ENCODE measurements at places on chromosomes 1 and 21. TPM values are rescaled to one million over a fixed set of nuclear protein-coding genes. Genes with fewer than 3 reads are reported as not detected.

FHAD1 gene
- 0.09 TPM for polyA plus RNA-seq

C8B gene
- not detected for polyA plus RNA-seq

RAVER2 gene
- 5.5 TPM for polyA plus RNA-seq

PRRX1 gene
- polyA plus RNA-seq, result 107 TPM

MPZ gene
- 0.71 TPM for polyA plus RNA-seq

TSPEAR gene
- not detected for polyA plus RNA-seq

RXRG gene
- polyA plus RNA-seq, result not detected
